CD8-positive, alpha-beta memory T cell (primary cell): ENCODE measurements at places on chromosomes 4 and X.

GRCh38 chr4:180850318-180850940 is 1392.8 kb upstream of the TENM3 start:
- H3K27me3 ChIP-seq, result no peaks in the 10 kb centered on the region
- no peaks in the 10 kb centered on the region for H3K36me3 ChIP-seq
- H3K4me1 ChIP-seq, result no peaks in the 10 kb centered on the region
- H3K27ac ChIP-seq, result no peak overlapping the region
- no peak for DNase-seq
- no peak overlapping the region for H3K4me3 ChIP-seq

DNA sequence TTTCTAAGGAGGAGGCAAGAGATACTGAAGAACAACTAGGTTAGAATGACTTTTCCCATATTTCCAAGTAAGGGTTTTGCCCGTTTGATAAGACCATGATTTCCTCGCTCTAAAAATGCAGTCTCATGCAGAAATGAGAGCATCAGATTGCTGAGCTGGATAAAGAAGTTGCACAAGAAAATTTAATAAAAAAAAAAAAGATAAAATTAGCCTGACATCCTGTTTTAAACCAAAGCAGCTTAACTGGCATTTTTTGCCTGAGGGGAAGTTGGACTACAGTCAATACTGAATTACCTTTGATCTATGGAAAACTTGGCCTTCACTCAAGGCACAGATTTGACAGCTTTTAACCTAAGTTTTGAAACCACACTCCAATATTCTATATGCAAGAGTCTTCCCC is 208.4 kb downstream of the GASK1B start:
- no peak for DNase-seq
- no peaks in the 10 kb centered on the region for H3K36me3 ChIP-seq
- H3K4me1 ChIP-seq, result no peaks in the 10 kb centered on the region
- no peaks in the 10 kb centered on the region for H3K27me3 ChIP-seq

DNA sequence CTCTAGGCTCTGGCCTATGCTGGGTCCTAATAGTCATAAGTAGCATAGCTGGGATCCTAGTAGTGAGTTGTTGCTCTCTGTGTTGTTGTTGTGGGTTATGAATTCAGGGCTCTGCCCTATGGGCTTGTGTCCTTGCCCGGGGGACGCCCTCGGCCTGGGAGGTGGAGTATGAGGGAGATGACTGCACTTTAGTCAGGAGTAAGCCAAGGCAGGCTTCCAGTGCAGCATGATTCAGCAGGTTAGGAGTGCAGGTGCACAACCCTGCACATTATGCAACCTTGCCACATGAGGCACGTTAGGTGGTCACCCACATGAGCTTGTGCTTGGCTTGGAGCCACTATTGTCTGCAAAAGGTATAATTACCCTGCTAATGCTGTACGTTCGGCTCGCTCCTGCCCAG is 58.4 kb upstream of the CCDC149 start:
- no peaks in the 10 kb centered on the region for H3K36me3 ChIP-seq
- no peak overlapping the region for H3K27ac ChIP-seq
- no peak overlapping the region for H3K4me3 ChIP-seq

- peak overlapping the region; percentile 66 for H3K4me3 ChIP-seq
- H3K27me3 ChIP-seq, result no peaks in the 10 kb centered on the region
- H3K27ac ChIP-seq, result peak overlapping the region; percentile 57
- H3K4me1 ChIP-seq, result peaks cover 14% of the 10 kb centered on the region
- no peak for DNase-seq
- peaks cover 10% of the 10 kb centered on the region for H3K36me3 ChIP-seq
Measured at GRCh38 chr4:74159143-74159709, 1.3 kb downstream of the MTHFD2L start.

DNA sequence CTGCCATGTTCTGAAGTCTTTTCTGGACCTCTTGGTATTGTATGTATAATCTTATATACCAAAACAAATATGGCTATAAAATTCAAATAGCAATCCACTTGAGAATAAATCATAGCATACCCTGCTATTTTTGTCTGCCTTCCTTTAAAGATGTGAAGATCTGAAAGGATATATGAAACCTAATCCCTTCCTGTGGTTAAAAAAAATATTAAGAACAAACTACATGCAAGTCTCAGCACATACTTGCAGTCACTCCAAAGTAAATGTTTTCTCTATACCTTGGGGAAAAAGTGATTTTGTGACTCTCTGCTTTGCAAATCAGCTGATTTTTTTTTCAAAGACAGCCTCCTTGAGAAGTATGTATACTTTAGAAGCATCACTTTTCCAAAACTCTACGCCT is 322.9 kb downstream of the ANKRD50 start:
- H3K27ac ChIP-seq, result no peak overlapping the region
- H3K36me3 ChIP-seq, result no peaks in the 10 kb centered on the region
- no peak for DNase-seq
- H3K27me3 ChIP-seq, result no peaks in the 10 kb centered on the region

DNA sequence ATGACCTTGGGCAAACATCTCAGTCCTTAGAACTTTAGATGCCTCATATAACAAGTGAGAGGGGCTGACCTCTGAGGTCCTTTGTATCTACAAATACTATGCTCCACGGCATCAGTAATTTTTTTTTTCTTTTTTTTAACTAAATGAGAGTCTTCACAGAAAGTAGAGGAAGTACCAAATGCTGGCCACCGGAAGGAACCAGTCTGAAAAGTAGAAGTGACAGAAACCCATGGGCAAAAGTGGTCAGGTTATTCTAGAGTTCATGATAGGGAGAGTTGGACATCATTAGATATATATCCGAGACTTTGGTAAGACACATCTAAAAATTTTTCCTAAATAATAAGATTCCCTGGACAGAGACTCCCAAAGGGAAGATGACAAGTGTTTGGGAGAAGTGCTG is 53.7 kb downstream of the COQ2 start:
- no peaks in the 10 kb centered on the region for H3K36me3 ChIP-seq
- DNase-seq, result no peak
- H3K4me1 ChIP-seq, result peaks cover 40% of the 10 kb centered on the region
- H3K27ac ChIP-seq, result no peak overlapping the region
- H3K27me3 ChIP-seq, result no peaks in the 10 kb centered on the region

DNA sequence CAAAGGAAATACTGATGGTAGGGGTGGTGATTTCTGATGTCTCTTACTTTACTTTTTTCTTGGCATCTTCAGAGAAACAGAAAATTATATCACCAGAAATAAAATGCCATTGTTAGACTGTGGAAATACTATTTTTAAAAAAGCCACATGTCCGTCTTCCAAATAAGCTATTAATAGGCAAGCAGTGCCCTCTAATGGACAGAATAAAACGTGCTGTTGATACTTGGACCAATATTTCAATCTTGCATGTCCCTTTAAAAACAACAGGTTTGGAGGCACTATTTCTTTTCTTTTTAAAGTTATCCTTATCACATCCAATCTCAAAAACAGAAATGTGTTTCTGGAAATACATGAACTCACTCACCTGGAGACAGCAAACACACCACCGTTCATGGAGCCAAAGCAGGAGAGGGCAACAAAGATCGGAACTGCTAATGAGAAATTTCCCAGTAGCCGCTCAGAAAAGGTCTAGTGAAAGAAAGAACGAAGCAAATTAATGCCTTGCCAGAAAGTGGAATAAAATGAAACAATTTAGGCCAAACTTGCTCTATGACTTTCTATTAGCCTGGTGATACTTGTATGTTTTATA is 59.2 kb downstream of the SLC7A11 start:
- no peak overlapping the region for H3K27ac ChIP-seq
- H3K27me3 ChIP-seq, result no peaks in the 10 kb centered on the region
- no peak overlapping the region for H3K4me3 ChIP-seq
- H3K36me3 ChIP-seq, result no peaks in the 10 kb centered on the region

DNA sequence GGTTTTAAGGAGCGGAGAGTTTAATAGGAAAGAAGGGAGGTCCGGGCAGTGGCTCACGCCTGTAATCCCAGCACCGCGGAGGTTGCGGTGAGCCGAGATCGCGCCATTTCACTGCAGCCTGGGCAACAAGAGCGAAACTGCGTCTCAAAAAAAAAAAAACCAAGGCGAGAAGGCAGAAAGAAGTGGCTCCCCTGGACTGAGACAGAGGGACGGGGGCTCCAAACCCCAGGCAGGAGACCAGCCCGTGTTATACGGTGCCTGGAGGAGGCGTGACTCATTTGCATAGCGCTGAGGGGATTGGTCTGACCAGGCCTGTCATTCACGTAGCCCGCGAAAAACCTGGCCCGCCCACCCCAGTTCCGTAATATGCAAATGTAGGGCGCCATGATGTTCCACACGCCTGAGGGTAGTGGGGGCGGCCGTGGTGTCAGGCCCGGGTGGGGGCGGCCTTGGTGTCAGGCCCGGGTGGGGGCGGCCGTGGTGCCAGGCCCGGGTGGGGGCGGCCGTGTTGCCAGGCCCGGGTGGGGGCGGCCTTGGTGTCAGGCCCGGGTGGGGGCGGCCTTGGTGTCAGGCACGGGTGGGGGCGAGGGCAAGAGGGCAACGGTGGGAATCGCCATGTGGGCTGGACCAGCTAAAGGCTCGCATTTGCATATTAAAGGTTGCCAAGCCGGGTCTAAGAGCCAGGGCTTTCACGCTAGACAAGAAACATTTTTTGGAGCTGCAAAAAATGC is 2.1 kb downstream of the PLCXD1 start:
- no peaks in the 10 kb centered on the region for H3K27me3 ChIP-seq
- H3K36me3 ChIP-seq, result peaks cover 15% of the 10 kb centered on the region
- H3K4me1 ChIP-seq, result peaks cover 5% of the 10 kb centered on the region

DNA sequence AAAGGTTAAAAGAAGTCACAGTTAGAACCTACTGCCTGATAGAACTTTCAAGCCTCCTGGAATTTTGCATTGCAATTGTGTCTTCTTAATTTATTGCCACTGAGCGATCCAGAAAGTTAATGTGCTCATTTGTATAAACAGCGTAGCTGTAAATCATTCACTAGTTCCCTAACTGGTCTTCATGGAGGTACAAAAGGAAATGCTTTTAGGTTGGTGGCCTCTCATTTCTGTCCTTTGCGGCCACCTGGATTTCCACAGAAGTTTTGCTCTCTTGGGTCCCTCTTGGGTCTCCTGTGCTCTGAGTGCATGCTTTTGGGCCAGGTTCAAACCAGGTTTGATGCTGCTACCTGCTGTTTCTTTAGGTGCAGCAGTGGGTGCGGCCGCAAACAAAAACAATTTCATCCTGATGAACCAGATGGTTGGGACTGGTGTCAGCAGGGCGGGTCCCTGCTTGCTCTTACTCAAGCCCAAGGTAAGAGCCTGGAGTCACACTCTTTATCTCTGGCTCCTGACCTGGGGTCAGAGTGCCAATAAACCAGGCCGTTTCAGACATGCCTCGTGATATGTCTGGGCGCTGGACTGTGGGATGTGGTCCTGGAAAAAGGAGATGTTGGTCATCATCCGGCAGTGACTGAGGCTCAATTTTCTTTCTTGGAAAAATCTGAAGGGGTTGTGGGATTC is 270.1 kb downstream of the PTTG2 start:
- no peaks in the 10 kb centered on the region for H3K4me1 ChIP-seq
- DNase-seq, result no peak
- H3K4me3 ChIP-seq, result no peak overlapping the region
- H3K36me3 ChIP-seq, result no peaks in the 10 kb centered on the region
- H3K27ac ChIP-seq, result no peak overlapping the region

DNA sequence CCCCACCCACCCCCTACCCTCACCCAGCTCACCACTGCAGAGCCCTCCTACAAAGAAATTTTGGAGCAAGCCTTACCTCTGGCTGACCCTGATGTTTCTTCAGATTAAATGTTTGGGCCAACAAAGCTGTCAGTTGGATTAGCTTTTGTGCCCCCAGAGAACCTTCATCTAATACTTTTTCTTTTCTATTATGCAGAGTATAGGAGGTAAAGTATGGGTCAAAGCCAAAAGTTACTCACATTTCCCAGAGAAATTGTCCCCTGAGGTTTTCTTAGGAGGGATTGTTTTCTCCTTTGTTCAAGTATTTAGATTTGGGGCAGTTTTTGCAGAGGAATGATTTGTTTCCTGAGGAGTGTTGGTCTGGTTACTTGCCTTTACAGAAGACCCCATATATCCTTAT is 69.5 kb downstream of the AASDH start:
- no peaks in the 10 kb centered on the region for H3K36me3 ChIP-seq
- no peak overlapping the region for H3K27ac ChIP-seq
- no peaks in the 10 kb centered on the region for H3K4me1 ChIP-seq
- H3K4me3 ChIP-seq, result no peak overlapping the region
- DNase-seq, result no peak

DNA sequence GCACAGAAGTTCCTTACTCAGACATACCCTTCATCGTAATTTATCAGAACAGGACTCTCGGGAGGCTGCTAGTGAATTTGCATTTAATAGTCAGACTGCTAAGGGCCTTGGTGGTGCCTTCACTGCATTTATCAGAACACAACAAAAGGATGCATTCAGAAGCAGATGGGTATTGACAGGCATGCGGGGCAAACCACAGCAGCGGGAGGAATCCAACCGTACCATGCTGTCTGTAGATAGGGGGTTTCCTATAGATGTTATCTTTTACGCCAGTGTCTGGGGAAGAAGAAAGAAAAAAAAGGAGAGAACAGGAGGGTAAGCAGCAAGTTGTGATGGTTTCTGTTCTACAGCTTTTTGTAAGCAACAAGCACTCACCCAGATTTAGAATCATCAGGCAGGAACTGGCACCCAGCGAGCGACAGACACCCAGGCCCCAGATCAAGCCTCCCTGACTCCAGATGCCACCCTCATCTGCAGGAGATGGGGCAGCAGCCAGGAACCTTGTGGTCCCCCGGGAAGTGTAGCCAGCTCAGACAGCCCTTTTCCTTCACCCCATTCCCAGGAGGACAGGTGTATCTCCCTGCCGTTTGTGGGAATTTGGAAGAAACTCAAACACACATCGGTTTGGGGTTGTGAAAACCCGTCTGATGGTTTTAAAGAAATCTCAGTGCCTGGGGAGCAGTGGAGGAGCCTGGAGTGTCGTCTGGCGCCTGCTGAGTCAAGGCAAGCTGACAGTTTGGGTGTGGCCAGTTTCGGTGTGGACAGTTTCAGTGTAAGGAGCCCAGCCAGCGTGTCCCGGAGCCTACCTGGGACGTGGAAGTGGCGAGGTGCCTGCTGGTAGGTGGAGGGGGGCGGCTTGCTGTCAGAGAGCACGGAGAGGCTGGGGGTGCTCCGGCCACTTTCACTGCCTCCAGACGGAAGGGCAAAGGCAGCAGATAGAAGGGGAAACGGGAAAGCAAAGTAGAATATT is 80.0 kb upstream of the AFAP1 start:
- no peak for DNase-seq
- H3K27ac ChIP-seq, result no peak overlapping the region
- H3K36me3 ChIP-seq, result no peaks in the 10 kb centered on the region

DNA sequence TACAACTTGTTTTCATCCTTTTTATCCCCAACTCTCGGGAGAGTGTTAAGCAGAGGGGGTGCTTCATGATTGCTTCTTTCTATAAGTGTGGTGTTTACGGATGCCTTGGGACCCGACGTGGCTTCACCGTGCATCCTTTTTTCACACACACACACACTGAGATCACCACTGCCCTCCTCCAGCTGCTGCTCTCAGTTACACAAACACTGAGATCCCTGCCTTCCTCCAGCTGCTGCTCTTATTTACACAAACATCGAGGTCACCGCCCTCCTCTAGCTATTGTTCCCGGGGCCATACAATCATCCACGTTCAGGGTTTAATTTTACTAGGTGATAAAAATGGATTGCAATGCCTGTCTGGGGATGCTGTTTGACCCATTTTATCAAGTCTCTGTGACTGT is 155.4 kb upstream of the FAM9B start:
- no peak overlapping the region for H3K27ac ChIP-seq
- H3K4me3 ChIP-seq, result no peak overlapping the region
- H3K27me3 ChIP-seq, result no peaks in the 10 kb centered on the region
- no peaks in the 10 kb centered on the region for H3K36me3 ChIP-seq
- DNase-seq, result no peak
- H3K4me1 ChIP-seq, result no peaks in the 10 kb centered on the region
